ENCODE measurements at places on chromosomes 7 and 10.

DNA sequence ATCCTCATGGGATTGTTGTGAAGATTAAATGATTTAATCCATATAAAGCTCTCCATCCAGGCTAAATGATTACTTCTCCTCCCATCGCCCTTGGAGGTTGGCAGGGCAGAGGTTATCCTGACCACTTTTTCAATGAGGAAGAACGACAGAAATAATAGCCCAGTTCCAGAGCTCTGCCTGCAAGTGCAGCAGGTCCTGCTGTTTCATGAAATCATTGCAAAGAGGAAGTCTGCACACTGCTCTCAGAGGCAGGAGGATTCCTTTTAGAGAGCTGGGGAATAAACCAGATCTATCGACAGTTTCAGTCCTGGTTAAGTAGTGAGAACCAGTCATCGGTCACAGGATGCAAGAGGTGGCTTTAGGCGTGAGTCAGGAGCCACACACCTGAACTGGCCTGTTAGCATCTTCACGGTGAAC, 25.0 kb upstream of the CDH23 start:
- no peak for DNase-seq

- DNase-seq, result no peak
Measured at GRCh38 chr10:110820321-110820814, 51.4 kb upstream of the PDCD4 start.

- DNase-seq, result no peak
Measured at GRCh38 chr10:3548702-3549101, 236.3 kb downstream of the KLF6 start.

GRCh38 chr10:48477141-48477540, 127.7 kb downstream of the ARHGAP22 start:
- DNase-seq, result no peak

GRCh38 chr10:15067154-15067553, 21.4 kb downstream of the ACBD7 start:
- DNase-seq, result no peak

DNA sequence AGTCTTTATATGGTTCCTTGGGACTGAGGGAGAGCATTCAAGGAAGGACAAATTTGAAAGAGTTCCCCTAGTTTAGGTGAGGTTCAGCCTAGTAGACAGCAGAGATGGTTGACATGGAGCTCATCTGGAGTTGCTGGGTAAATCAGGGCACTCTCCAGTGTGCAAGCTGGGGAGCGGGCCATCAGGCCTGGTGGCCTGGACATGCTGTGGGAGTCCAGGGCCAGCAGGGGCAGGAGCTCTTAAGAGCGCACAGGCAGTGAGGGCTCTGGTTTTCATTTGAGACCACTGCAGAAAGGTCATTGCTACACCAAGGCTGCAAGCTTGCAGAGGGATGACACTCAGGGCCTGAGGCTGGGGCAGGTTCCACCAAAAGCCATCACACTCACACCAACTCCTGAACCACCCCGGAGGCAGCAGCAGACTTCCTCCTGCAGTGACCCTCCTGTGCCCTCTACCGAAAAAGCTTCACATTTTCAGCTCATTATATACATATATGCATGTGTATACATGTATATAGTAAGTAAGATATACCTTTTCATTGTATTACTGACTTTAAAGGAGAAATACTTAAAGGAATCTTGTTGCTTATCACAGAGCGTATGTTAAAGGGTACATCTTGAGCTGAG, 39.5 kb downstream of the STEAP1B start:
- no peak for DNase-seq

Data from iPS DF 6.9 (cell line).